Fibroblast of skin of left quadriceps (primary cell): ENCODE measurements at places on chromosomes 12 and 14.
A peak's percentile ranks its signal among the peaks of the same experiment; 100 is the strongest.

- DNase-seq: no peak
These were observed 10.9 kb downstream of the GATC start for GRCh38 chr12:120457133-120457532.

- DNase-seq: peak; percentile 2
These were observed 515.7 kb upstream of the ATXN7L3B start for GRCh38 chr12:74021937-74022336.

- no peak for DNase-seq
These were observed 5.7 kb downstream of the HOXC12 start for GRCh38 chr12:53960187-53961024.

DNA sequence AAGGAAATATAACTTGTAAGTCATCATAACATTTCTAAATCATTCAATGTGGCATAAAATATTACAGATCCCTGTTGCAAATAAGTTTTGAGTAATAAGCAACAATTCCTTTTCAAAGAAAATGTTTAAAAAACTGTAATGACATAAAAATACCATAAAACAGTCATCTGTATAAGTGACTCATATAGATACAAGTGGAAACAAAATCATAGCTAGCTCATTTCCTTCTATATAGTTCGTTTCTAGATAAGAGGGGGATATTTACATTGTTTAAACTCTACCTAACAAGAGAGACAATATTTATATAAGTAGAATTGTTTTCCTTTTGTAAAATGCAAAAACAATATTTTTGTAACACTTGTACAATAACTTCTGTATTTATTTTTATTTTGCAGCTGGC, 148.9 kb downstream of the GRIP1 start:
- no peak for DNase-seq

GRCh38 chr14:68557648-68558047, 235.2 kb downstream of the ZFP36L1 start:
- no peak for DNase-seq

DNA sequence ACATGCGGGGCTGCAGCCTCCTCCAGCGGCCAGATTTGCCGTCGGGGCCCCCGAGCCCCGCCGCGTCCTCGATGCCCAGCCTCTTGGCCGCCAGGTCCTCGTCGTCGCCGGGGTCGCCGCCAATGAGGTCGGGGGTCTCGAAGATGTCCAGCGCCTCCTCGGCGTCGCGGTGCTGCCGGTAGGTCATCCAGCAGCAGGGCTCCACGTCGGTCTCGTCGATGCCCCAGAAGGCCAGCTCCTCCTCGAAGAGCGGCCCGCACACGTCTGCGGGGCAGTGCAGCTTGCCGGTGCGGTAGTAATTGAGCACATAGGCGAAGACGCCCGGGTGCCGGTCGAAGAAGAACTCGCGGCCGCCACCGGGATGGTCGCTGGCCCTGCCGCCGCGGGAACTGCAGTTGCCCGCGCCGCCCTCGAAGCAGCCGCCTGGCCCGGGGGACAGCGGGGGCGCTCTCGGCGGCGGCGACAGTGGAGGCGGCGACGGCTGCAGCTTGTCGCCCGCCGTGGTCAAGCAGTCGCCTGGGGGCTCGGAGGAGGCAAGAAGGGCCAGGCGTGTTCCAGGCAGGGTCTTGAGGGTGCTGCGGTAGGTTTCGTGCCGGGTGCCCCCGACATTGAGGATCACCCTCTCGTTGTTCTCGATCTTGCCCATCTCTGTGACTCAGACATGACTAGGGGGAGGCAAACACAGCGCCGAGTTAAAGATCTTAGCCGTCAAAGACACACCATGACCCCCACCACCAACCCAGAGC, 2.1 kb downstream of the KCNC2 start:
- no peak for DNase-seq

GRCh38 chr12:119843100-119843499, 34.0 kb downstream of the CIT start:
- DNase-seq: no peak

GRCh38 chr14:25993830-25994229, 604.0 kb downstream of the NOVA1 start:
- no peak for DNase-seq

DNA sequence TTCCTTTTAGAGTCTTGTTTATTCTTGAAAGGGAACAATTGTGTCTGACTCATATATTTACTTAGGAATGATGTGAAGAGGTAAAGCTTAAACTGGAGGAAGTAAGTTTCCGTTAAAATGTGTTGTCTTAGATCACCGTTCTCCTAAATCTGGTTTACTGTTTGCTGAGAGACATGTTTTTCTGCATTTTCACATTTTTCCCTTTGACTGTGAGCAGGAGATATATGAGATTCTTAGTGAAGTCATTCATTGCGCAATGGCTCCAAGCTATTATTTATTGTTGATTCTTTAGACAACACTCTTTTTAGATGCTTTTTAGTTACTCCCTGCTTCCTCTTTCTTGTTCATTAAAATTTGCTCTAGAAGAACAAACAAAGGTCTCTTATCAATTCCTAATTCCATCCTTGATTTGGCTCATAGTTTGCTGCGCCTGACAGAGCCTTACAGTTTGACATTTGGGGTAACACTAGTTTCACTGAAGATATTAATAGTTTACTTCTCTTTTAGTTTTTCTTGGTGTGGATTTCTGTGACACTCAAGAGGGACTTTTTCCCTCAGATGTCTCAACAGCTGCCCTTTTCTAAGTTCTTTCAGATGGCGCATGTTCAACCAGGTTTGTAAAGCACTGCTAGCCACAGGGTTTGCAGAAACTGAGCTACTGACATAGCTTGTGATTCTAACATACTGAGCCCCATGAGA, 11.4 kb downstream of the CLECL1 start:
- DNase-seq: no peak

GRCh38 chr12:87866578-87867292, 162.5 kb downstream of the C12orf50 start:
- peak; percentile 21 for DNase-seq

DNA sequence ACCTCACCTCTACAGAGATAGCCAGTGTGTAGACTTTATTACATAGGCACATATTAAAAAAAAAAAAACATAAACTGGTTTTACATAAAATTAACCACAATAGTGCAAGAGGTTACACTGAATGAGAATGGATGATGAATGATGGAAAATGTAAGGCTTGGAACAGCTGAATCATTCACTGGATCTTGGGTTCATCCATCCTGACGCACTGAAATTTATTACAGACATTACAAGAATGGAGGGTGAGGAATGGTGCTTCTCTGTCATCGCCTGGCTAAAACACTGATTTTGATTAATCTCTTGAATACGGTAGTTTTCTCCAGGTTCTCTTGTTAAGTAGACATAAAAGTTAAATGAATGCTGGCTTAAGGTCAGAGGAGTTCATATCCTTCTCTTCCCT, 40.0 kb upstream of the GTF2A1 start:
- DNase-seq: no peak

DNA sequence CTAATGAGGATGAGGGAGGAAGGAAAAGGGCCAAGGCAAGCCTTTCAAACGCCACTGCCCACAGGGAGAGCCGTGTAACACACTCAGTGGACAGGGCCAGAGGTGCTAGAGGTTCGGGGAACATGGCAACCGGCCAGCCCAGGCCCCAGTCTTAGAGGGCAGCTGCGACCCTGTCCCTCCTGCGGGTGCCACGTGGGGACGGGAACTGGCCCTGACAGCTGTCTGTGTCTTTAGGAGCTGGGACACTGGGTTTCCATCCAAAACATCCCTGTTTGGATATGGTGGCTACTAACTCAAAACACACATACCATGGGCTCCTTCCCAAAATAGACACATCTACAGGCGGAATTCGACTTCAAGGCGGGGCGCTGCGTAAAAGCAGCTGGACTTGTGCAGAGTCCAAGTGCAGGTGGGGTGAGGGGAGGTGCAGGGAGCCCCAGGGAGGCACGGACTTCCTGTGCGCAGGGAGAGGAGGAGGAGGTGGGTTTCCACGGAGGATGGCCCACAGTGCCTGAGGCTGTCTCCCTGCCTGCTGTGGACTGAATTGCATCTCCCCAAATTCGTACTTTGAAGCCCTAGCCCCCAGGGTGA, 184.7 kb downstream of the PIWIL1 start:
- DNase-seq: no peak

DNA sequence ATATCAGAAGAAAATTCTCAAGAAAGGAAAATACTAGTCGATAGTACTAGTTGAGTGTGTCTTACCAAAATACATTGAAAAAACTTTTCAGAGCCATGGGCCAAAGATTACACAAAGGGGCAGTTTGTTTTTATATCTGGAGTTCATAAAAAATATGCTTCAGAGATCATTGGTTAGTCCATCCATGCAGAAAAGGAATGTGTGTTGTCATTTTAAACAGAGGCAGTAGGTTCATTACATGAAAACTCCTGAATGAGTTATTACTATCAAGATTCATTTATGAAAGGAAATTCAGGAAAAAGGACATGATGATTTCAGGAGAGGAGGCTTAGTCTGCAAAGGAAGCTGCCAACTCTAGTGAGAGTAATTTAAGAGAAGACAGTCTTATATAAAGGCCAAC, 354.8 kb downstream of the AEBP2 start:
- no peak for DNase-seq

DNA sequence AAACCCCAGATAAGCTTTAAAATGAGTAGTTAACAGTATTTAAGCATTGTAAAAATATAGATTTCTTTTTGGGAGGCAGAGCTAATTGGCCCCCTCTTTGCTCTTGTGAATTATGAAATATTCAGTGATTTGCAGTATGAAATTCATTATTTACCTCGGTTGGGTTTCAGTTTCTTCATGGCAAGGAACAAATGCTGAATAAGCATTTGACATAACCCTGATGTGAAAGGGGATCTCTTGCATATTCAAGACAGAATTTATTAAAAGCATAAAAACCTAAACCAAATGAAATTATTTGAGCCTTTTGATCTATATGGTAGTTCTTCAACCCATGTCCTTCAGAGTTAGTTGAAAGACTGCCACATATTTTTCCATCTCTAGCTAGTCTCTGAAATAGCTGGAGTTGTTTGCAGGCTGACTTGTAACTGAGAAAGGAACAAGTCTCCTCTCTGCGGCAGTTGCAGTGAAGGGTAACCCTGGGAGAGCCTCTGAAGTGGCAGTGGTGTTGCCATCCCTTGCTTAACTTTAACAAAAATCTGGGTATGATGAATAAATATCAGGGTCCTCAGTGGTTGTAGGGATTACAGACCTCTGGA, 690 bp downstream of the AKAP6 start:
- DNase-seq: no peak

DNA sequence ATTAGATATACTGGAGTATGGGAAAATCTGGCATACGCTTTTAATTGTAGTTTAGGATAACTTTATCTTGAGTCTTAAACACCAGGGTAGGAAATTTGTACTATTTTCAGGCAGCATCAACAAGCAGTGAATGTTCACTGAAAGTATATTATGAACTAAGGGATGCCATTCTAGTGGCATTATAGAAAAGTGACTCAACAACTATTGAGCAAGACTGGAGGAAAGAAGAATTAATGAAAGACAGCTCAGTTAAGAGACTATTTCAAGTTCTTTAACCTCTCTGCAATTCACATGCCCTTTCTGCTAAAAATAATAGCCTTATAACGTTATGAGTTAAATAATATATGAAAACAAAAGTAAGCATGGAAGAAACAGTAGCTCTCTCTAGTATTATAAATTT, 343.1 kb downstream of the FSCB start:
- DNase-seq: no peak

DNA sequence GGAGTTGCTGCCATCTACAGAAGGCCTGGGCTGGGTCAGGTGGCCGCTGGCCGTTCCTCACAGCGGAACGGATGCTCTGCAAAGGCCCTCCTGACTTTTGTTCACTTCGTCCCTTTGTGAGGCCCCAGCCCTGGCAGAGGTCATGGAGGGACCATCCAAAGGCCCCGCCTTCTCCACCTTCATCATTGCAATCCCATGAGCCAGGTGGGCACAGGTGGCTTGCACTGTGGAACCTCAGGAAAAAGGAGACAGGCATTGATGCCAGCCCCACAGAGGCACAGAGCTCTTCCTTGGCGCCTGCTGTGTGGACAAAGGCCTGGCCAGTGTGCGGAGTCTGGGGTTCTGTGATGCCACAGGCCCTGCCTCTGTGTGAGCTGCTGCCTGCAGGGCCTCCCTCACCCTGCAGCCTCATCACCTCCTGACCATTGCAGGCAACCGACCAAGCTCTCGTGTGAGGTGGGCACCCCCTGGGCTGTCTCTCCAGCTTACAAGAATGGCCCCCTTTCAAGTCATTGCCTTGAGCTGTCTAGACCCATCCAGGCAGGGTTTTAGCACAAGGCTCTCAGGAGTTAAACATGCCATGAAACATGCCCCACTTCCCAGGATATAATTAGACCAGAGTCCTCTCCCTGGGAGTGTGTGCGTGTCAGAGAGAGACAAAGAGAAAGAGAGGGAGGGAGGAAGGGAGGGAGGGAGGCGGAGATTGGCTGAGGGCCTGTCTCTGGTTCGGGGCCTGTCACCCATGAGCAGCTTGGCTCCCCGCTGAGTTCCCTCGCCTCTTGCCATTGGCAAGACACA, 19.3 kb downstream of the NFKBIA start:
- peak; percentile 80 for DNase-seq

GRCh38 chr12:120972870-120973543, 5.3 kb upstream of the HNF1A start:
- DNase-seq: no peak

DNA sequence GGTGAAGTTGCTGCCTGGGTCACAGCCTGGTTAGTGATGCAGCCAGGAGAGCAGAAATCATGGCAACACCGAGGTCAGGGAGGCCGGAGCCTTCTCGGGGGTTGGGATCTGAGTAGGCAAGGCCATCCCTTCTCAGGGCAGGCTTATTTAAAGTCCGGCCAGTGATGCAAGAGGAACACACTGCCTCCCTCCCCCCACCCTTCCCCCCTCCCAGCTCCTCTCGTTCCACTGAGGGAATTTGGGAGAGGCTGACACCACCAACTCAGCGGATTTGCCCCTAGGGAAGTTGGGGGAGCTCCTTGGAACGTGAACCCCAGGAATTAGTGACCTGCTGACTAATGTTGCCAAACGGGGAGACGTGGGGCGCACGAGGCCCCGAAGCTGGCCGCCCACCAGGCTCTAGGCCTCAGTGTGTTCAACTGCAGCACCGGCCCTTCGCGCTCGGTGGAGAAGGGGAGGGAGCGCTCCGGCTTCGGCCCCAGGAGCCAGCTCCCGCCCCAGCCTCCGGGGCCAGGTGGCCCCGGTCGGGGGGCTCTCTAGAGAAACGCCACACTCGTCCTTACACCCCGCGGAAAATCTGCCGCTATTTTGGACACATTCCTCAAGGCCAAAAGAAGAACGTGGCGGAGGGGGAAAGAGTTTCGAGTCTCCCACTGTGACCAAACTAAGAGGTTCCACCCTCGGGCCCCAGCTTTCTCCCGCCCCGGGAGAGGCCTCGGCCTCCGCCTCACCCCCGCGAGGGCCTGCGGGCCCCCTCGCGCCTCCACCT, 1.6 kb downstream of the CTDSP2 start:
- no peak for DNase-seq

- no peak for DNase-seq
These were observed 871 bp upstream of the KRT83 start for GRCh38 chr12:52322069-52322468.

GRCh38 chr12:6699989-6700645, 498 bp downstream of the PIANP start:
- no peak for DNase-seq
